Stimulated activated CD4-positive, alpha-beta T cell treated with anti-CD3 and anti-CD28 coated beads, Interleukin-1b, Interleukin-23, amount 100 ng/mL, for 24 hours (primary cell): ENCODE measurements at places on chromosomes 2 and 18.

DNA sequence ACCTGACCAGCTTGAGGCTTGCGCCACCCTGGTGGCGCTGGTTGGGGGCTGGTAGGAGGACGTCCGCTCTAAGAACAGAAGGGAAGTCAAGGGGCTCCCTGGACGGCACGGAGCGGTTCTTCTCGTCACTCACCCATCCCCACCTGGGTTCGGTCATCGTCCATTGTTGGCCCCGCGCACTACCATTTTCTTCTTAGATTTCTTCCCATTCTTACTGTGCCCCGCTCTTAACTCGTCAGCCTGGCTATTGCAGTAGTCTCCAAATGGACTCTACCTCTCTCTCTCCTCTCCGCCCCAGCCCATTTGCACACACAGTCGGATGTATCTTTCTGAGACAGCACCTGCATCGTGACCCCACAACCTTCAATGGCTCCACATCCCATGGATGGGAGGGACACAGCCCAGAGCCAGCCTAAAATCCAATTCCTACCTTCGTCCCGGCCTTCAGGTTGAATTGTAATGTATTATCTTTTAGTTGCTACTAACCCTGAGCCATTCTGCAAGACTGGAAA is 814 bp upstream of the RAB1A start:
- DNase-seq: no peak

GRCh38 chr18:38368246-38368645 is 802.6 kb upstream of the CELF4 start:
- no peak for DNase-seq

- DNase-seq: no peak
These were observed 51.9 kb downstream of the PLA2R1 start for GRCh38 chr2:160010361-160011145.

GRCh38 chr2:148552675-148553331 is 91.7 kb upstream of the EPC2 start:
- DNase-seq: no peak

- DNase-seq: no peak
These were observed 5.1 kb downstream of the AGPS start for GRCh38 chr2:177397481-177398289.

DNA sequence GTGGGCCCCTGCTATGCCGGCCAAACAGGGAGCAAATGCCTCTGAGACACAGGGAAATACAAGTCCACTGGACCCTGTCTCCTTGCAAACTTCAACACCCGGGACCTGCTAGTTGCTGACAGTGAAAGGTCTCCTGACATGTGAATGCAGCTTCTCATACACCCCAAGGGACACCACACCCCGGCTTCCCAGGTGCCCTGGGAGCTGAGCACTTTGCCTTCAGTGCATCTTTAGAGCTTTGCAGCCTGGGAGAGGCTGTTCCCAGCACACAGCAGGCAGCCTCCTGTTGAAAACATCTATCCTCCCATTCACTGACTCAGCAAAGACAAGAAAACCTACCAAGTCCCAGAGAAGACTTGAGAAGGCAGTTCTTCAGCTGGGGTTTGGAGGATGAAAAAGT is 143.4 kb downstream of the COL6A3 start:
- DNase-seq: no peak

GRCh38 chr2:149200109-149200520 is 130.3 kb upstream of the LYPD6 start:
- DNase-seq: no peak

GRCh38 chr2:120887320-120887697 is 151.6 kb downstream of the GLI2 start:
- DNase-seq: no peak

- DNase-seq: no peak
These were observed 160.8 kb upstream of the CAVIN2 start for GRCh38 chr2:192007581-192008228.

GRCh38 chr18:48358868-48359267 is 50.3 kb downstream of the ZBTB7C start:
- no peak for DNase-seq

- DNase-seq: no peak
These were observed 183.7 kb downstream of the GFPT1 start for GRCh38 chr2:69203166-69203985.

DNA sequence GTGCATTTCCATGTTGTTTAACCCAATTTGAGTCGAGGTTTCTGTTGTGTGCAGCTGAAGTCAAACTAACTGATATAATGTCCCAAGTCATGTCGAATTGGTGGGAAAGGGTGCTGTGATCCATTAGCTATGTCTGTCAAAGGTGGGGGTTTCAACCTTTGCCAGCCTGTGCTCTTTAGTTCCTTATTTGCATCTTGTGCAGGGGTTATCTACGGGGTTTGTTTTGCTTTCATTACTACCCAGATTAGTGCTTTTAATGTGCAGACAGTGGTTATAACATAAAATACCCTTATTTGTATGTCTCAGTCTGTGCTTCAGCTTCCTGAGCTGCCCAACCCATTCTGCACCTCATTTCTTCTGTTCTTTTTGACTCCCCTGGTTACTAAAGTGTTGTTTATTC is 271.9 kb upstream of the CXCR4 start:
- DNase-seq: no peak

DNA sequence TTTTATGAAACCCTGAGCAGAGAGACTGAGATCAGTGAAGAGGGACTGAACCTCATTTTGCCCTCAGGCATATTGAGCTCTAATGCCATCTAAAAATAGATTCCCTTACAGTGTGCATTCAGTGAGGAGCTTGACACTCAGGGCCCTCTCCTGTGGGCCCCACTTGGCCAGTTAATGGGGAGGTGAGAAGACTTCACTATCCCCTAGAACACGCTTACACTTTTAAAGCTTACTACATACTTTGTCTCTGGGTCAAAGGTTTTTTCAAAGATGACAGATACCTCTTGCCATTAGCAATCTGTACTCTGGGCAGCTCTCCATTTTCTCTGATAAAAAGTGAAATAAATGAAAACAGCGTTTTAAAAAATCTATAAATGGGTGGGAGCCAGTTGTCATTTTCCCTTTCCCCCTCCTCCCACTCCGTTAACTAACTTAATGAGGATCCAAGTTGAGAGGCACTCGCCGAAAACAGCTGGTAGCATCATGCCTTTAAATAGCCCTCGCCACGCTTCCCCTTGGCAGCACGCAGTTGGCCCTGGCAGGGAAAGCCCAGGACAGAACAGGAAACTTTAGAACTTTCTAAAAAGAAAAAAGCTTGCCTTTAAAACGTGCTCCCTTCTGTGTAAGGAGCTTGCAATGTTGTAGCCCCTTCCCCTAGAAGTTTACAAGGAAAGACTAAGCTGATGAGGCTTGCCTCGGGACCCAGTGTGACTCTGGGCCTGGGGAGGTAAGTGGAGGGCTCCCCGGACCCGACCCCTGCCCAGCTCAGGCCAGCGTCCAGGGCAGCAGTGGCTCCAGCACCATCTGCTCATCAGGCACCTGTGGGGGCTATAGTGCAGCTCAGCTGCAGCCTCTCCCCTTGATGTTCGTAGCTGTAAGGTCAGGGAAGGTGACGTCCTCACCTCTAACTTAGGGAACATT is 58.8 kb upstream of the FOSL2 start:
- no peak for DNase-seq

DNA sequence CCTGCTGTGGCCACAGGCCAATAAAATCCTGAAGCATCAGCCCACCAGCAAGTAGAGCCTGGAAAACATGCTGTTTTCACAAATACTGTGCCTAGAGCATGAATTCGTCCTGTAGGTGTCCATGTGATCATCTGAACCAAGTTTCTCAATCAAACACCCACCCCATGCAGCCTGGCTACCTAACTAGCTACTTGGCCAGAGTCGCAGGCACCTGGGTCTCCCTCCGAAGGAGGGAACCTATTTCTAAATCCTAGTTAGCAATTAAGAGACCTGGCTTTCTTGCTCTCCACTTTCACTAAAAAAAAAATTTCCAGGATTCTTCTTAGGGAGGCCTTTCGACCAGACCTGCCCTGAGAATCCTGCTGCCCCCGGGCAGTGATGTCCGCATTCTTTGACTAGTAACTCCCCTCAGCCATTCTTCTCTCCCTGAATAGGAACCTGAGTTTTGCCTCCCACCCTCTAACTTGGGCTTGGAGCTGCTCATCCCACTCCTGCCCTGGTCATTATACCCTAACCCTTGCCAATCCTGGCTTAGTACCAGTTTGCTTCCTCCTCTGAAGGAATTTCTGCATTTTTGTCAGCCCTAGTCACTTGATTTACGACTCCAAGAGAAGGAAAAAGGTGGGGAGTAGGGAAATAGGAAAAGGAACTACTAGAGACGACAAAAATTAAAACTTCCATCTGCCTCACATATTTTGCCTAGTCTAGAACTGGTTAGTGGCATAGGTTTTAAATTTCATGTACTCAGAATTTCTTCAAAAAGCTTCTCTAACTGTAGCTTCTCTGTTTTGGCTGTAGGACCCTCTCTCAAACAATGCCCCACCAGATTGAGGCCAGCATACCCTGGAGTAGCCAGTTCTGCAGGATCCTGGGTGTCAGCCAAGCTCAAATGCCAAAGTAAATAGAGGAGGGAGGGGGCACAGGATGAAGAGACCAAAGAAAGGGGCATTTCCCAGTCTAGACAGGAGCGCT is 25.4 kb upstream of the TANK start:
- DNase-seq: no peak

DNA sequence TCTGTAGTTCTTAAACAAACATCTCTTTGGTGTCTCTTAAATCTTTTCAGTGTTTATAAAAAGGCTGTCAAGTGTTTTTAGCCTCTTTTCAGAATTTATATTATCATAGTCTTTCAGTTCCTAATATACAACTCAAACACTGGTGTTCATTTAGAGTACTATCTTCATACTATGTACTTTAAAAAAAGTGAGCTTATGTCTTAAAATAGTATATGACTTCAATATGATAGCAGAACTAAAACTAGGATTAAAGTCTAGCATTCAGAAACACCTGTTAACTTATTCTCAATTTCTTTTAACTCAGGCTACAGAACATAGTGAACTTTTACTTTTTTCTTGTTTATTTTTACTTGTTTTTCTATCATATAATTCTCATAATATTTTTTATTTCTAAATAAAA is 14.7 kb upstream of the IKZF2 start:
- DNase-seq: no peak

DNA sequence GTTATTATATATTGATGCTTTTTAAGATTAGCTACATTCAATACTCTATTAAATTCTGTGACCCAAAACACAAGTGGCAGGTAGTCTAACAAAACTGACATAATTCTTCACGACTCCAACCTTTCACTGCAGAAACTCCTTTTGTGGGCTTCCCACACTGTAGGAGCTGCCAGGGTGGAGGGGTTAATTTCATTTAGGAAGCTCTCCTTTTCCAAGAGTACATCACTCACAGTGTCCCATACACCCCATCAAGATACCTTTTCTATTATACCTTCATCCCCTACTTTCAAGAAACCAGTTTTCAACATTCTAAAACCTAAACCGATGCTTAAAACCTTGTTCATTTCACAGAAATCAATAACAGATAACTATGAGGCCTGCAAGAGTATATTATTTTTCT is 825 bp downstream of the THUMPD2 start:
- DNase-seq: no peak

DNA sequence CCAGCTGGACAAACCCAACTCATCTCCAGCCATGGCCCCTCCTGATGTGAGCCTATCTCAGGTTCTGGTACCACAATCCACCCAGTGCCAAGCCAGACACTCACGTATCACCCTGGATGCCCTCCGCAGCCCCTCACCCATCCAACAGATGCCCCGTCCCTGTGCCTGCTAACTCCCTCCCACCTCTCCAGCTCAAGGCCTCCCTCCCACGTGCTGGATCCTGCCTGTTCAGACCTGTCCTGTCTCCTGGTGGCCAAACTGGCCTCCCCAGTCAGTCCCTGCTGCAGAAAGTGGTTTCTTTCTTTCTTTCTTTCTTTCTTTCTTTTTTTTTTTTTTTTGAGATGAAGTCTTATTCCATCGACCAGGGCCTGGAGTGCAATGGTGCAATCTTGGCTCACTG is 86.2 kb downstream of the RRM2 start:
- no peak for DNase-seq

- DNase-seq: no peak
These were observed 45.2 kb downstream of the GAREM1 start for GRCh38 chr18:32425466-32425865.

DNA sequence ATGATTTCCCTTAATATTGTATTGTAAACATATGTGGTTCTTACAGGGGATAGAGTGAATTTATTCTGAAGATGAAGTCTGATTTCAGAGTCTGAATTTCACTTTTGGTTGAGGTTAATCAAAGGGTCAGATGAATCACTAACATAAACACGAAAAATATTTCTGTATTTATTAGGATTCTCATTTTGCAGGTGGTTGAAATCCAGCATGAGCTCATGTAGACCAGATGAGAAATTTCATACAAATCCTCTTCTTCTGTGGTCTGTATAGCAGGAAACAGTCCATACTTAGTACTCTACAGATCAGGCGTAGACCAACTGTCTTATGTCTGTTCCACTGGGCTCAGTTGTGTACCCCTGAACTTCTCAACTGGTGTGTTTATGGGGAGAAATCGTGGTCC is 157.8 kb downstream of the BABAM2 start:
- DNase-seq: no peak

GRCh38 chr2:160583813-160584537 is 90.4 kb upstream of the RBMS1 start:
- no peak for DNase-seq

DNA sequence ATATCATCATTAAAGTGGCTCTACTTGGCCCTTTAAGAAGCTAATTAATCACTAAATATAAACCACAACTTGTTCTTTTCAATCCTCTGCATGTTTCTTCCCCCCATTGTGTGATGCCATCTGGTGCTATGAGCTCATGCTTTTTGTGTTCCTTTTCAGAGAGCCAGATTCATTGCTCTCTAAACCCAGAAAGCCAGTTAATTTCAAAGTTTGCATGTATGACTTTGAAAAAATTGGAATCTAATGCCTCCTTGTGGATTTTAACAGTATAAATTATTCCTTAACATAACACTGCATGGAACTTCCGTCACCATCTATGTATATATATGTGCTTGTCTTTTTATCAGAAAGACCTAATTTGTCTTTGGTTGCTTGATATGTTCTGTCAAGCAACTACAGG is 31.1 kb downstream of the TMEM178A start:
- DNase-seq: no peak

DNA sequence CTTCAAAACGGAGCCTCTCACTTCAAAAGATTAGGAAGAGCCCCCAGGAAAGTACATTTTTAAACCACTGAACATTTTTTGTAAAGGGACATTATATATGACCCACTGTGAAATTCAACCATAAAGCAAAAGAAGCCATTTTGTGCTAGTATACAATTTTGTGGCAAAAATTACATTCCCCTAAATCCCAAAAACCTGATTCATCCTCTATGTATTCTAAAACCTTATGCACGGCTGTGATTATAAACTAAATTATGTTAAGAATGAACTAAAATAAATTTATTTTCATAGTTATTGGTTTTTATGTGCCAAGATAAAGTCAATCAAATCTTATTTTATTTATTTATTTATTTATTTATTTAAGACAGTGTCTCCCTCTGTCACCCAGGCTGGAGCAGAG is 48.5 kb downstream of the RTN4 start:
- no peak for DNase-seq
